SJCRH30 (cell line): ENCODE measurements at places on chromosomes 7 and 10.

GRCh38 chr7:124672011-124672410, 93.6 kb downstream of the GPR37 start:
- H3K4me1 ChIP-seq: no peaks in the 10 kb centered on the region
- DNase-seq: peak; percentile 14
- H3K27ac ChIP-seq: no peak overlapping the region

DNA sequence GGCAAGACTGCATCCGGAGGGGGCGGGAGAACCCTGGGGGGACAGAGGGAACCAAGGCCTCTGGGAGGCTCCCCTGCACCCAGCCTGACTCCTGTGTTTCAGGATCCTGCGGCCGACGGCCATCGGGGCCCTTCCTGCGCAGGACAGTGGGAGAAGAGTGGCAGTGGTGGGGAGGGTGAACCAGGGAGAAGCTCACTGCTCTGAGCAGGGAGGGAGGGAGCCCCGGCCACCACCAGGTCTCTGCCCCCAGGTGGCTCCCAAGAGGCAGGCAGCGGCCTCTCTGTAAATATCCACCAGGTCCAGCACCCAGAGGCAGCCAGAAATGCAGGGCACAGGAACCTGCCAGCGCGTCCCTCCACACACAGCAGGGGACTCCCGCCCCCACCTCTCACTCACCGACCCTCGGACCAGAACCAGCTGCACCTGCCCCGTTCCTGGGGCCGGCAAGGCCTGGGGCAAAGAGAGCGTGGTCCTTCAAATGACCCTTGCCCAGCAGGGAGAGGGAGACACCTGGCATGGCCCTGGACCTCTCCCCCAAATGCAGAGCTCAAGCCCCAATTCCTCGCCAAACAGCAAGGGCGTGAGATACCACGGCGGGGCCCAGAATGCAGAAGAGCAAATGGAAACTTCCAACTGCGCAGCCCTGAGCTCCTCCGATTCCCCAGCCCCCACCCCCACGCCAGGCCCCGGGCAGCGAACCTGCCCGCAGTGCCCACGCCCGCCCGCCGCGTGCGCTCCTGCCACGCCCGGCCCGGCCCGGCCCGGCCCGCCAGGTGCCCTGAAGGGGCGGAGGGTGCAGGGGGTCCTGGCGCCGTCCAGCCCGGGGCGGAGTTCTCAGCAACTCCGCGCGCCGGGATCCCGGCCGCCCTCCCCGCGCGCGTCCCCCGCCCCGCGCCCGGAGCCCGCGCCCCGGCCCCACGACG, 805 bp downstream of the RASGEF1A start:
- no peaks in the 10 kb centered on the region for H3K27me3 ChIP-seq
- no peak overlapping the region for H3K4me3 ChIP-seq
- no peak overlapping the region for H3K27ac ChIP-seq
- H3K4me1 ChIP-seq: no peaks in the 10 kb centered on the region
- DNase-seq: no peak
- no peaks in the 10 kb centered on the region for H3K36me3 ChIP-seq

DNA sequence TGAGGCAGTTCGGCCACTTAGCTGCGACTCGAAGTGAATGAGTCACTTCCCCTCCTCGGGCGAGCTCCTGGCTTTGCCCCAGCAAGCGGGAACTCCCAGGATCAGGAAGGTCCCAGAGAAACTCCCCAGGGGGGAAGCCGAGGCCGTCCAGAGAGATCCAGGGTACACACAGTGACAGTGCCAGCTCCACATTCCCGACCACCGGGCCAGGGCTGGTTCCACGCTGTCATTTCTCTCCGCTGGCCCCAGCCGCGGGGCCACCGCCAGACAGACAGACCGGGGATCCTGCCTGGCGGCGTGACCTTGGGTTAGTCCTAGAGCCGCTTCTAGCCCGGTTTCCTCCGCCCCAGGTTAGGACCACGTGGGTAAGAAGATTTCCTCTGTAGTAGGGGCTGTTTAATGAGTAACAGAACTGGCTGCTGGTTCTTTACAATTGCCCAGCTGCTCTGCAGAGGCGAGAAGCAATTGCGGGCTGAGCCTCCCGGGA, 463 bp upstream of the UPP1 start:
- H3K36me3 ChIP-seq: no peaks in the 10 kb centered on the region
- H3K4me3 ChIP-seq: peak overlapping the region; percentile 59
- DNase-seq: peak; percentile 83
- peaks cover 29% of the 10 kb centered on the region for H3K4me1 ChIP-seq
- H3K27ac ChIP-seq: peak overlapping the region; percentile 94
- no peaks in the 10 kb centered on the region for H3K27me3 ChIP-seq

DNA sequence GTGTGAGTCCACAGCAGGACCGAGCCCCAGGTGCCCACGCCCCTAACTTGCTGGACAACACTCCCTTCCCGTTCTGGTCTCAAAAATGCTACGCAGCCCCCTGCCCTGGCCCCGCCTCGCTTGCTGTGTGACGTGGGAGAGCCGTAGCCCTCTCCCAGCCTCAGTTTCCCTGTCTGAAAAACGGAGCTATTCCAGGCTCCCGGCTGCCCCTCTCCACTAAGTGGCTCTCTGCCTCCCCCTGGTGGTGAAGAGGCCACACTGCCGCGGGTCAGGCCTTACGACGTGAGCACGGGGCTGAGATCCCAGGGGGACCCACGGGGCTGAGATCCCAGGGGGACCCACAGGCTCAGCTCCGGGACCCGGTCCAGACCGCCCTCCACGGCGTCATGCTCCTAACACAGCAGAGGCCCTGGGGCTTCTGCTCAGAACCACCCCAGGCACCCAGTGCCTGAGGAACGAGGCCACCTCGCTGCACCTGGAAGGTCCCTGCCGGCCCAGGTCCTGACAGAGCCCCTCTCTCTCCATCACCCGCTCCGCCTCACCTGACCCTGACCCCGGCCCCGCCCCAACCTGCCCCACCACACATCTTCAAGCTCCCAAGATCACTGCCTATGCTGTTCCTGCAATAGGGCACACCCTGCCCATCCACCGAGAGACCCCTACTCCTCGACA, 26.7 kb downstream of the MICALL2 start:
- H3K4me3 ChIP-seq: no peak overlapping the region
- peak; percentile 63 for DNase-seq
- no peak overlapping the region for H3K27ac ChIP-seq
- H3K4me1 ChIP-seq: no peaks in the 10 kb centered on the region
- no peaks in the 10 kb centered on the region for H3K36me3 ChIP-seq
